ENCODE measurements at places on chromosomes 7 and 10.
A peak's percentile ranks its signal among the peaks of the same experiment; 100 is the strongest.

DNA sequence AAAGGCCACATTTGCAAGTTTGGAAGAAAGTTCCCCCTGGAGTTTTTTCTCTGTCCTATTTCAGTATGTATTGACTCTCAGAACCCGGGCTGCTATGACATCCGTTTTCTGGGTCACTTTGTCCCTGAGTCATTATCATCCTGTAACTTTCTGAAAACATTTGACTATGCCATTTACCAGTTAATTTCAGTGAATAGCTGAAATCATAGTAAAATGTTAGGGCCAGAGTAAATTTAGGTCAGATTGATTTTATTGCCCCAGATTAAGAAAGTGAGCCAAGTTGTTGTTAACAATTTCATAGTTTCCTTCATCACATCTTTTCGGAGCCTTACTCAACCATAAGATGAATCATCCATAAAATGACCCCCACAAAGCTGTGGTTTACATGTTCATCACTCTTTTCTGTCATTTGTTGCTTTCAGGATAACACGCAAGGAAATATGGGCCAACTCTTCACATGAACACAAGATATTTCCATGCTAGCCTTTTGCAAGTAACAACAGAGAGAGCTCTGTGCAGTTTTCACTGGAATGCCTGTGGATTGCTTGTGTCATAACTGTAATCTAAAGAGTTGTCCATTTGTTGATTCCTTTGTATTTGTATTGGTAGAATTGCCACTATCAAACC is 3.9 kb upstream of the MACC1 start:
- DNase-seq: no peak
- peaks cover 2% of the 10 kb centered on the region for H3K4me1 ChIP-seq
- H3K27me3 ChIP-seq: no peaks in the 10 kb centered on the region
- H3K27ac ChIP-seq: no peak overlapping the region
- no peaks in the 10 kb centered on the region for H3K36me3 ChIP-seq

GRCh38 chr10:70053218-70053840 is 683 bp downstream of the MACROH2A2 start:
- peak overlapping the region; percentile 84 for H3K4me3 ChIP-seq
- peaks cover 4% of the 10 kb centered on the region for H3K4me1 ChIP-seq
- peaks cover 61% of the 10 kb centered on the region for H3K27me3 ChIP-seq
- peak; percentile 65 for DNase-seq

GRCh38 chr7:49707891-49708290 is 65.5 kb upstream of the VWC2 start:
- no peak for DNase-seq
- no peaks in the 10 kb centered on the region for H3K36me3 ChIP-seq
- H3K4me1 ChIP-seq: no peaks in the 10 kb centered on the region
- no peaks in the 10 kb centered on the region for H3K27me3 ChIP-seq

- no peak overlapping the region for H3K27ac ChIP-seq
- H3K27me3 ChIP-seq: peaks cover 13% of the 10 kb centered on the region
- DNase-seq: no peak
Measured at GRCh38 chr10:116752969-116753665, 10.8 kb upstream of the HSPA12A start.

All from activated CD4-positive, alpha-beta T cell treated with anti-CD3 and anti-CD28 coated beads, Interleukin-2, amount 10 ng/mL, durations not matched to agents 24 days and 14 days (primary cell).